ENCODE measurements at places on chromosomes 13 and 19. TPM values are rescaled to one million over a fixed set of nuclear protein-coding genes. Genes with fewer than 3 reads are reported as not detected.

DNA sequence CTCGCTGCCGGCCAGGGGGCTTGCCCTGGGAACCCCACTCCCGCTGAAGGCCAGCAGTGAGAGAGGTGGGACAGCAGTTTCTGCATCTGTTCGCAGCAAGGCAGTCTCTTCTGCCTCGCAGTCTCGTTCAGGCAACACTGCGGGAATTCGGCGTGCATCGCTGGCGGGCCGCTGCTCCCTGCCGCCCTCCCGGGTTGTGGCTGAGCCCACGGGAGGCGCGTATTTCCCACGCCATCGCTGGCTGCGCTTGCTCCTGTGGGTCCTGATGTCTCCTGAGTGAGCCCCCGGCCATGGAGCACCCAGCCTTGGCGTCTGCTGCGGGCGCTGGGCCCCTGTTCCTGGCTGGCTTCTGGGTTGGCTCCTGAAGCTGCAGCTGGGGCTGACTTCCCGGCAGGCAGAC lies 227.9 kb downstream of the TEX29 start:
- DNase-seq = no peak

GRCh38 chr13:110329798-110330461 lies 22.8 kb downstream of the COL4A2 start:
- DNase-seq = no peak

- DNase-seq = no peak
These were observed 249.0 kb downstream of the DLEU7 start for GRCh38 chr13:50594276-50595051.

- DNase-seq = no peak
These were observed 18.6 kb upstream of the POSTN start for GRCh38 chr13:37617173-37617572.

DNA sequence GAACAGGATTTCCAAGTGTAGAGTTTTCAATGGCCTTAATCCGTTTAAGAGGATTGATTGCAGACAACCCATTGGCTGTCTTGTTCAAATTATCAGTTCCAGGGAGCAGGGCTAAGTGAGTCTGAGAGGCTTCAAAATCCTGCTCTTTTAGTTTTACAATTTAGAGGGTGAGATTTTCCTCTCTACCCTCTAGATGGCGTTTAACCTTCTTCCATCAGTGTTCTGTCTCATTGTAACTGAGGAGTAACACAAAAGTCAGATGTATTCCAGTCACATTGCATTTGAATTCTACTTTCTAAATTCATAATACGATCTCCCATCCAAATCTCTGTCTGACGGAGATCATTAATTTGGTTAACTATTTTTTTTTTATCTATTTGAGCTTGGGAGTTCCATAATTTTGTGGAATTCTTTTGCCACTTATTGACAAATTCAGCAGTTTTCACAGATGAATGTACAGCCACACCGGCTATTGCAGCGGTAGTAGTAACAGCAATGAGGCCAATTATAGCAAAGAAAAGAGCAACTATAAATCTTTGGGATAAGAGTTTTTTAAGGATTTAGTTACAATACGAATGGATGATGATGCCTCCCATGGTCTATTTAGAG lies 7.8 kb upstream of the C19orf84 start:
- peak; percentile 31 for DNase-seq

GRCh38 chr19:42850981-42851717 lies 28.4 kb downstream of the PSG1 start:
- DNase-seq = no peak

DNA sequence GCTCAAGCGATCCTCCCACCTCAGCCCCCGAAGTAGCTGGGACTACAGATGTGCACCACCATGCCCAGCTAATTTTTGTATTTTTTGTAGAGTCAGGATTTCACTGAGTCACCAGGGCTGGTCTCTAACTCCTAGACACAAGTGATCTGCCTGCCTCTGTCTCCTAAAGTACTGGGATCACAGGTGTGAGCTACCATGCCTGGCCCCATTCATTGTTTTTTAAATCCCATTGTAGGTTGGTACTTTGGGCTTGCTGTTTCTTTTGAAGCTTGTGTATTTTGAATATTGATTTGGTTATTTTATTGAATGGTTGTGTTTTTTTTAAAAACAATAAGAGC lies 26.7 kb downstream of the ZMYM2 start:
- no peak for DNase-seq

- no peak for DNase-seq
These were observed 20.3 kb downstream of the ATP12A start for GRCh38 chr13:24700539-24700938.

DNA sequence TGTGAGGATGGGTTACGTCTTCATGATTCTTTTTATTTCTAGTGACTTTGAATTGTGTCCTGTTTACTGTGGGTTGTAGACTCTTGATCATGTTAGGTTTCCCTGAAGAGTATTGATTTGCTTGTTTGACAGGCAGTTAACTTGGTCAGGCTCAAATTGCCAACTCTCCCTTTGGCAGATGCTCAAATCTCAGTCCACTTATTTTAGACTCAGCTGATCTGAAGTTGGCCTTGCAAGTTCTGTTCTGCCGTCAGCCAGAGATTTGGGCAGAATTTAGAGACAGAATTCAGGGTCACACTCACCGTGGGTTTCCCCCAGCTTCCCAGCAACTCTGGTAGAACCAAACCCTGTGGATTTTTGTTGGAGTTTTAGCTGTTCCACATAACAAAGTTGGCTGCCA lies 71.6 kb upstream of the TEX29 start:
- no peak for DNase-seq

GRCh38 chr13:41837629-41838028 lies 123.3 kb downstream of the VWA8 start:
- DNase-seq = no peak

GRCh38 chr13:32752997-32753606 lies 166.8 kb downstream of the PDS5B start:
- no peak for DNase-seq

DNA sequence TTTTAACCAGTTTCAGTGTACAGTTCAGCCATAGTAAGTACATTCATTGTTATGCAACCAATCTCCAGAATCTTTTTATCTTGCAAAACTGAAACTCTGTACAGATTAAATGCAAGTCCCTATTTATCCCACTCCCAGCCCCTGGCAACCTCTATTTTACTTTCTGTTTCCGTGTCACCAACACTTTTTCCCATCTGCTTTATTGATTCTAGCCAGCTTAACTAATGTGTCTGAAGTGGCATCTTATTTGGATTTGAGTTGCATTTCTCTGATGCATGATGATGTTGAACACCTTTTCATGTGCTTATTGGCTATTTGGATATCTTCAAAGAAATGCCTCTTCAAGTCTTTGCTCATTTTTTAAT lies 18.9 kb downstream of the SPATA13 start:
- DNase-seq = no peak

GRCh38 chr13:46648166-46648607 lies 95.2 kb downstream of the LRCH1 start:
- no peak for DNase-seq

GRCh38 chr13:44249431-44249836 lies 124.2 kb upstream of the SERP2 start:
- DNase-seq = peak; percentile 76

DNA sequence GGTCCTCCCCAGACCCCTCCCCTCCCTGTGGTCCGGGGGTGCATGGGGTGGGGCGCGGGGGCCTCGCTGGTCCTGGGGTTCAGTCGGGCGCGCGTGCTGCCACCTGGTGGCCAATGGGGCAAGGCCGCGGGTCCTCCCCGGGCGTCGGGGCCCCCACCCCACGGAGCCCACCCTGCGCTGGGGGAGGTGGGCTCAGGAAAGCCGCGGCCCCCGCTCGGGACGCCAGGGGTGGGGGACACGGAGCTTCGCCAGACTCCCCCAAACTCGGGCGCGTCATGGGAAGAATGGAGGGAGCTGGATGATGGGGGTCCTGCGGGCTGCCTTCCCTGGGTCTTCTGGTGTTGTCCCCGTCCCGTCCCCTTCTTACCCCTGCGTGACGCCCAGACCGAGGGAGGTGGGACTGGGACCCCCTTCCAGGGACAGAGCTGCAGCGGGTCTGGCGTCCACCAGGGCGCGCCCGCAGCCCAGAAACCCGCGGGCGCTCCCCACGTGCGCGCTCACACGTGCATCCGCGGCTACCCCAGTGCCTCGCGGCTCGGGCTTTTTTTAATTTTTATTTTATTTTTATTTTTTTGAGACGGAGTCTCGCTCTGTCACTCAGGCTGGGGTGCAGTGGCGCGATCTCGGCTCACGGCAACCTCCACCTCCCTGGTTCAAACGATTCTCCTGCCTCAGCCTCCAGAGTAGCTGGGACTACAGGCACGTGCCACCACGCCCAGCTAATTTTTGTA lies 19.8 kb upstream of the TCF3 start:
- DNase-seq = no peak

DNA sequence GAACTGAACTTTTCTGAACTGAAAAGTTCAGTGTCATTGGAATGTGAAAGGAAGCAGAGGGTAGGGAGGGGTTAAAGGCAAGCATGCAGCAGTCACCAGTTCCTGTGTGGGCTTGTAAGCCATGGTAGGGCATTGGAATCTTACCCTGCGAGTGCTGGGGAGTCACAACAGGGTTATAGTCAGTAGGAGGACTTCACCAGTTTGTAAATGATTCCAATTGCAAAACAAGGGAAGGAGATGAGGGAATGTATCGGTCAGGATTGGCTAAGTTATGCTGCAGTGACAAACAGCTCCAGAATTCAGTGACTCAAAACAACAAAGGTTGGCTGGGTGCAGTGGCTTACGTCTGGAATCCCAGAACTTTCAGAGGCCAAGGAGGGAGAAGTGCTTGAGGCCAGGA lies 12.8 kb downstream of the LYPD3 start:
- DNase-seq = no peak

Gene UNC13A
- 0.10 TPM for total RNA-seq

Gene FAM83E
- 2.0 TPM for total RNA-seq

Gene STARD13
- 38.7 TPM for total RNA-seq

Gene IRGC
- not detected for total RNA-seq

Gene ZNF264
- 21.5 TPM for total RNA-seq

Gene ZNF793
- total RNA-seq = 7.7 TPM

Gene CYP2A7
- total RNA-seq = not detected

Gene CEACAM16
- total RNA-seq = not detected

Gene ARRDC5
- total RNA-seq = 0.10 TPM

Gene EBPL
- total RNA-seq = 54.2 TPM

Gene UBE2M
- total RNA-seq = 42.7 TPM
